ENCODE measurements at places on chromosomes 7 and 10.

DNA sequence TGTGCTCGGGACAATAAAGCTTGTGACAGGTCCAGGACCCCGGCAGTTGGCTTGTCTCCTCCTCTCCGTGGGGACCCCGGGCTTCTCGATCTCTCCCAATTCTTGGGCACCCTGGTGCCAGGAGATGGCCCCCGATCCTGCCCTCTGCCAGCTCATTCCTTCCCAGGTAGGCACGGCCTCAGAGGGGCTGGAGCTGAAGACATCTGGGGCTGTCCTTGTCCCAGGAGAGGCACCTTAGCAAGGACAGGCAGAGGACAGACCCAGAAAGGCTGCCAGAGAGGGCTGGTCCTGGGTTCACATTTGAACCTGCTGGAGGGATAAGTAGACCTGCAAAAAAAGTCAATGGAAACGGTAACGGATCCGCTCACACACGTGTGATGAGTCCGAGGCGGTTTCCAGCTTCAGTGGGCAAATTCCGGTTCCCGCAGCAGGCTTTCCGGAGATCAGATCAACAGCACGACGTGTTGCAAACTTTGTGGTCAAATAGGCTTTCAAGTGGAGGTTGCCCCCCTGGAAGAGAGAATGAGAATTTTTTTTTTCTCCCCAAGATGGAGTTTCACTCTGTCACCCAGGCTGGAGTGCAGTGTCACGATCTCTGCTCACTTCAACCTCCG lies 47.7 kb upstream of the GTF2IRD1 start:
- DNase-seq = no peak

DNA sequence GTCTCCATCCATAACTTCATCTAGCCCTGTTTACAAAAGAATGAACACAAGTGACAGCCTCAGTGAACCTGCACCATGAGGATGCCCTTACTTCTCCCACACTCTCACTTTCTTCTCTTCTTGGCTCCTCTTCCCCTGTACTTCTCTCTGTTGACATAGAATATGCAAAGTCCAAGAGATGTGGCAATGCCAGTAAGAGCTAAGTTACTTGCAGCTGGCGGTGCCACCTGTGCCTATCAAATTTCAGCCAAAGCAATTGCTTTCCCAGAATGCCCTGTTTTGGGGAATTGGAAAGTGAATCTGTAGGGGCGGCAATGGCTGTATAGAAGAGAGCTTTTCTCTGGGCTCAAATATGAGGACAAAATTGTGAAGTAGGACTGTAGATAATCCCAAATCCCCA lies 557.8 kb downstream of the AUTS2 start:
- no peak for DNase-seq

DNA sequence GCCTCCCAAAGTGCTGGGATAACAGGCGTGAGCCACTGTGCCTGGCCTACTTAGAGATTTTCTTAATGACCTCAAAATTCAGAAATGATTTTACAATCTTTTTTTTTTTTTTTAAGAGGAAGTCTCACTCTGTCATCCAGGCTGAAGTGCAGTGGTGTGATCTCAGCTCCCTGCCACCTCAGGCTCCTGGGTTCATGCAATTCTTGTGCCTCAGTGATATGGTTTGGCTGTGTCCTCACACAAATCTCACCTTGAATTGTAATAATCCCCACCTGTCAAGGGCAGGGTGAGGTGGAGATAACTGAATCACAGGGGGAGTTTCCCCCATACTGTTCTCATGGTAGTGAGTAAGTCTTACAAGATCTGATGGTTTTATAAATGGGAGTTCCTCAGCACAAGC lies 159.9 kb downstream of the DNAJC1 start:
- no peak for DNase-seq

DNA sequence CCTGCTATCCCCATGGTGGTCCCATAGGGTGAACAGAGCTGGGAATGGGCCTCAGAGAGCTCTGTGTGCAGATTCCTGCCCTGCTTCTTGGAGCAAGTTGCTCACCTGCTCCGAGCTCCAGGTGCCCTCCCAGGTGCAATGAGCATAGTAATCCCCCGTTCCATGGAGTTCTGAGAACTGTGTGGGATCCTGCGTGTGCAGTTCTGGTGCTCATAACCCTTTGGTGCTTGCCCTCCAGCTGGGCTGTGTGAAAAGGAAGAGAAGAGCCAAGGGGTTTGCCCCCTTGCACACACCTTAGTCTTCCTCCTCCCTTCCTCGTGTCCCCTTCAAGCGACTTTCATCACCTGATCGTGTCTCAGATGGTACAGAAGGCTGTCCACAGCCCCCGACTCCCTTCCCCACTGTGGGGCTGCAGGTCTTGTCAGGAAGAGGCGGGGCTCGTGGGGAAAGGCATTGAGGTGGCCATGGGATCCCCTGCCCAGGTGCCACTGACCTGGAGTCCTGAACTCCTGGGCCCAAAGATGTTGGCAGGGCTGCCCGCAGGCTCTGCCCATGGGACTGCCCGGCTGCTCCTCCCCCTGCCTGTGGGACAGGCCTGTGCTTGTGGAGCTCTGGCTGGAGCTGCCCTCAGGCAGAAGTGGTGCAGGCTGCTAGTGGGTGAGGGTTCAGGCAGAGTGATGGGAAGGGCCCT lies 21.9 kb upstream of the ZNF488 start:
- DNase-seq = no peak

DNA sequence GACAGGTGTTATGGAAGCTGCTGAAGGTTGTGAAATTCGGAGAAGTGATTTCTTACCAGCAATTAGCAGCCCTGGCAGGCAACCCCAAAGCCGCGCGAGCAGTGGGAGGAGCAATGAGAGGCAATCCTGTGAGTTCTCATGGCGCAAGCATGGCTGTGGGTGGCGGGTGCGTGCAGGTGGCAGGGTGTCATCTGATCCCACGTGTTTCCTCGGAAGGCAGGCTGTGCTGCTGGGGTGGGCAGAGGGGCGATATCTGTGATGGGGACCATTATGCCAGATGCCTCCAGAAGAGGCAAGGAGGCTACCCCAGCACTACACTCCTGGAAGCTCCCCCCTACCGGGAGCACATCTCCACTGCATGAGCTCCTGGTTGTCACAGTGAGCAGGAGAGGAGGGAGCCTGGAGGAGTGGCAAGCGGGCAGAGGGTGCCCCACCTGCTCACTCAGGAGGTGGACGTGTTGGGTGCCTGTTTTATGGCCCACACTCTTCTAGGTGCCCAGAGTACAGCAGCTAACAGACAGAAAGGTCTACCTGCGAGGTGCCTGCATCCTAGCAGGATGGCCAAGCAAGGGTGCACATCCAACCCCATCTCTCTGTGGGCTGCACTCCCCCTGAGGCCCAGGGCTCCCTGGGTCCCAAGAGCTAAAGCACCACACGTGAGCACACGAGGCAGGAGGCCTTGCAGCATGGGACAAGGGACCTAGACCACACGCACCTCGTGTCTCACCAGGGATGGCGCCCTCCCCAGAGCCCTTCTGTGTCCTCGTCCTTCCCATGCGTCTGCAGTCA lies 204.7 kb downstream of the EBF3 start:
- no peak for DNase-seq

DNA sequence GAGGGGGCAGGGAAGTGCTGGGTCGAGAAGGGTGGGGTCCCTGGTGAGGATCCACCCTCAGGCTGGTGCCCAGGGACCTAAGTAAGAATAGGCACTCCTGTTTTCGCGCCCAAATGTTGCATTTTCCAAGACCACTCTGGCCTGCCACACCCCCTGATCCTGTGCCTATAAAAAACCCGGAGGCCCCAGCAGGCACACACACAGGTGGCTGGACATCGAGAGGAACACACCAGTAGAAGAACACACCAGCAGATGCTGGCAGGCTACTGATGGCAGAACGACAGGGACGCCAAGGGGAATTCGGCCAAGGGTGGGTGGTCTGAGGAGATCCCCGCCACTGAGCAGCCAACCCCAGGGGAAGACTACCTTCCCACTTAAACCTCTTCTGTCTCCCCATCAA lies 633.9 kb upstream of the POT1 start:
- DNase-seq = no peak

DNA sequence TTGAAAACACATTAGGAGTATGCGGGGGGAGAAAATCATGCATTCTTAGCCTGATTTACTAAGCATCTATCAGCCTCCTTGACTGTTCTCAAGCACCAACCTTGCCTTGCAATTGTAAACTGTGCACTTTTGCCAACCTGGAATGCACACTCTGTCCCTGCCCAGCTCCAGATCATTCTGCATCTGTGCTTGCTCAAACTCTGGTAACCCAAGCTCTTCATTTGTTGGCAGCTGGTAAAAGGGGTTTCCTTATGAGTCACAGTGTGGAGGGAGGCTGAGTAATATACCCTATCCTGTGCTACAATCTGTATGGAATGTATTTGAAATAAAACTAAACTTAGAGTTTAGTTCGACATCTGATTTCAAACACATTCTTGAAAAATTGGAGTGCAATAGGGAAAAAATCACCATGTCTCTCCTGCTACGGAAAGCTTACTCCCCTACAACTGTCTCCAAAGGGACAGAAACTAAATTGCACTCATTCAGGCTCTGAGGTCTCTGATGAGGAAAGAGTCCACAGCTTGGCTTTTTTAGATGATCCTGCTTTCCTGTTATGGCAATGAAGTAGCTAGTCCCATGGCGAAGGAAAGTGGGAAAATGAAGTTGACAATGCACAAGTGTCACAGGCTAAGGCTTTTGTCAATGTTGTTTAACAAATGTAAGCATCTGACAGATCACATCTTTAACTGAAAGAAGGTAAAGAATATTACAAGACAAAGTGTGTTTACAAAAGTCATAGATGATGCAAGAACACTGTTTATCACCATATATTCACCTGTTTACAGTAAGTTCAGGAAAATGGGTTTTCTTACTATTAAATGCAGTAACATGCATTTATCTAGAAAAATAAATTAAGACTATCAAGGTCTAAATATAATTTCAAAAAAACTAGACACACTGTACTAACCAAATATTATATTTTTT lies 61.9 kb downstream of the TES start:
- DNase-seq = no peak

DNA sequence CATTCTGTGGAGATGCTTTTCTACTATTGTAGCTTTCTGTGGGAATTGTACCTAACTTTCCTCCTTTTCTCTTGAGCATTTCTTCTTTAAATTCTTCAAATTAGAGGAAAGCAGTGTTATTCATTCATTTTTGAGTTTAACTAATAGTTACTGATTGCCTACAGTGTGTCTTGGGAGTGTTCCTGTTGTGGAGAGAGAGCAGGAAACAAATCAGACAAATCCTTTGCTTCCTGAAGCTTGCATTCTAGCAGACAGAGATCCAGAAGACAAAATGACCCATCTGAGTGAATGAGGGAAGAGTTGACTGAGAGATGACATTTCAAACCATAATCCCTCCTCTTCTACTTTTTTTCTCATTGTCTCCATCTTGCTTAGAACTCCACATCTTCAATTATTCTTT lies 170.4 kb downstream of the SUGCT start:
- DNase-seq = no peak

- DNase-seq = no peak
Measured at GRCh38 chr7:74489997-74490945, 36.6 kb downstream of the GTF2IRD1 start.

DNA sequence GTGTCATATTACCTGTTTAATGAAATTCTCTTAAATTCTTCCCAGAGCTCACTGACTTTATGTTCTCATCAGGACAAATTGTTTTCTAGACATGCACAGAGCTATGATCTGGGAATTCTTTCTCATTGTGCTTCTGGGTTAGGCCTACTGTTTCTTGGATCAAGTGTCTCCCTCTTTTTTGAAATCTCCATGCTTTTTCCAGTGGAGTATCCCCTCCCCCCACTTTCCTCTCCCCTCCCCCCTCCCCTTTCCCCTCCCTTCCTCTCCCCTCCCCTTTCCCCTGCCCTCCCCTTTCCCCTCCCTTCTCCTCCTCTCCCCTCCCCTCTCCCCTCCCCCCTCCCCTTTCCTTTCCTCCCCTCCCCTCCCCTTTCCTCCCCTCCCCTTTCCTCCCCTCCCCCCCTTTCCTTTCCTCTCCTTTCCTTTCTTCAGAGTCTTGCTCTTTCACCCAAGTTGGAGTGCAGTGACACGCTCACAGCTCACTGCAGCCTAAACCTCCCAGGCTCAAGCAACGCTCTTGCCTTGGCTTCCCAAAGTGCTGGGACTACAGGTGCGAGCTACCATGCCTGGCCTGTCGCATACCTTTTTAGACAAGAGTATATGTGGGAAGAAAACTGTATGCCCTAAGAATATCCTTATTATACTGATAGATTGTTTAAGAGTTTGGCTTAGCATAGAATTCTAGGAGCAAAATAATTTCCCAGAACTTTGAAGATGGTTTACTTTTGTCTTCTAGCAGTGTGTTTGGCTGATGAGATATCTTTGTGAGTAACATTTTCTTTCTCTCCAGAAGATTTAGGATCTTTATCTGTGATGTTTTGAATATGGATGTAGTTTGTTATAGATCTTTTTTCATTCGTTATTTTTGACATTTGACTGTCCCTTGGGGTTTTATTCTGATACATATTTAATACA lies 2.5 kb downstream of the DYNC2I1 start:
- DNase-seq = no peak

DNA sequence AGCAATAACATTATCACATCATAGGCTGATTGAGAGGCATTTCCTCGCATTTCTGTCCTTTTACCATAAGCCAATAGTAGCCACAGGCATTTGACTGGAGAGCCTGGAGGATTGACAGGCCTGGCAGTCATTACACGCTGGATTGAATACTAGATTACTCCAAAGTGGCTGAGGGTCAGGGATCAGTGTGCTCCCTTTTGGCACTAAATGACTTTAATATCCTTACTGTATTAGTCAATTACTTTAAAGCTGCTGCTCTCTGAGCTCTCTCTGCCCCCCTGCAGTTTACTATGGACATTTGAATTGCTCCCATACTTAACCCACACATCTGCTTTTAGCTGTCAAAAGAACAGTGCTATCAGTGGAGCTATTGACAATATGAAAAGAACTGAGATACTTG lies 302.0 kb downstream of the TFEC start:
- DNase-seq = no peak

GRCh38 chr10:107733328-107734130 lies 569.0 kb upstream of the SORCS1 start:
- no peak for DNase-seq

DNA sequence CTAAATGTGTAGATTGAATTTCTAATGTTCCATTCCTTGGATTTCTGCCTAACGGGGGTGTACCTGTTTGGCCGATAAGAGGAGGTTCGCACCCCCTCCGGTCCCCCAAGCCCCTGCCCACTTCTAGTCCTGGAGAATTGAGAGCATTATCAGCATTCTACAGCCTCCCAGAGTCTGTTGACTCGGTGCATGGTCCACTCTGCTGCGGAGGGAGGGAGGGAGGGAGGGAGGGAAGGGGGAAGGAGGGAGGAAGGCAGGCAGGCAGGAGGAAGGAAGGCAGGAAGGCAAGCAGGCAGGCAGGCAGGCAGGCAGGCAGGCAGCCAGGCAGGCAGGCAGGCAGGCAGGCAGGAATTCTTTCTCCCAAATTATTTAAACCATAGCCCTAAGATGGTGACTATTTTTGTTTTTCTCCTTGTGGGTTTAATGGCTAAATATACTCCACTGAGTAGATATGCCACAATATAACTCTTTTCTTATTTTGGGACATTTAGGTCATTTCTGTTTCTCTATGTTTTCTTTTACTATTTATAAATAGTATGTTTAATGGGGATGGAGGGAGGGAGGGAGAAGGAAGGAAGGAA lies 69.5 kb upstream of the CHST15 start:
- no peak for DNase-seq

GRCh38 chr10:4733150-4733842 lies 92.7 kb upstream of the AKR1E2 start:
- DNase-seq = no peak

- DNase-seq = no peak
Measured at GRCh38 chr10:27439101-27439500, 65.0 kb upstream of the RAB18 start.
